ENCODE measurements at places on chromosomes 5 and 9.

DNA sequence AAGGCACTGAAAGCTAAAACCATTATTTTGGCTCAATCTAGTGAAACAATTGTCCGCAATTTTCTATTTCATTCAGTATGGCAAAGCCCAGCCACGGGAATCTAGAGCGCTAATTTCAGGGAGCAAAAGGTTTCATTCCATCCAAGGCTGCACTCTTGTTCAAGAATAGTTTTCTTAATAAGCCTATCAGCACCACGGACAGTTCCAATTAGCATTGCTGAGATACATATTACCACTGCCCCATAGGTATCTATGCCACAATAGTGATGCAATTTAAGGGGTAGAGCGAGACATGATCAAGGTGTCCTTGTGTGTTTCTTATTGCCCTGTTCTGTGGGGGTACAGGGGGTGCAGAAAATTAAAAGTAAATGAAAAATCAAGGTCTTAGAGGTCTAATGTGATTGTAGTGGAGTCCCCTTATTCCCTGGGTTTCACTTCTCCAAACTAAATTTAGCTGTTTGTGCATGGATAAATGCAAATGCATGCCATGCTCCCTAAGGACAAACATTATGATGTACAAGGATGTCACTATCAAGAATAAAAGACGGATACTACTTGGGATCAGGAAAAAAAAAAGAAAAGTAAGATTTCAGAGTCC lies 45.5 kb downstream of the SPOCK1 start:
- DNase-seq, result peak; percentile 15

- DNase-seq, result no peak
Observed at GRCh38 chr5:122715095-122715494, 59.8 kb upstream of the SNX2 start.

GRCh38 chr5:76805821-76806505 lies 12.9 kb upstream of the F2RL1 start:
- DNase-seq, result no peak

GRCh38 chr9:96459268-96460007 lies 9.5 kb downstream of the HABP4 start:
- no peak for DNase-seq

DNA sequence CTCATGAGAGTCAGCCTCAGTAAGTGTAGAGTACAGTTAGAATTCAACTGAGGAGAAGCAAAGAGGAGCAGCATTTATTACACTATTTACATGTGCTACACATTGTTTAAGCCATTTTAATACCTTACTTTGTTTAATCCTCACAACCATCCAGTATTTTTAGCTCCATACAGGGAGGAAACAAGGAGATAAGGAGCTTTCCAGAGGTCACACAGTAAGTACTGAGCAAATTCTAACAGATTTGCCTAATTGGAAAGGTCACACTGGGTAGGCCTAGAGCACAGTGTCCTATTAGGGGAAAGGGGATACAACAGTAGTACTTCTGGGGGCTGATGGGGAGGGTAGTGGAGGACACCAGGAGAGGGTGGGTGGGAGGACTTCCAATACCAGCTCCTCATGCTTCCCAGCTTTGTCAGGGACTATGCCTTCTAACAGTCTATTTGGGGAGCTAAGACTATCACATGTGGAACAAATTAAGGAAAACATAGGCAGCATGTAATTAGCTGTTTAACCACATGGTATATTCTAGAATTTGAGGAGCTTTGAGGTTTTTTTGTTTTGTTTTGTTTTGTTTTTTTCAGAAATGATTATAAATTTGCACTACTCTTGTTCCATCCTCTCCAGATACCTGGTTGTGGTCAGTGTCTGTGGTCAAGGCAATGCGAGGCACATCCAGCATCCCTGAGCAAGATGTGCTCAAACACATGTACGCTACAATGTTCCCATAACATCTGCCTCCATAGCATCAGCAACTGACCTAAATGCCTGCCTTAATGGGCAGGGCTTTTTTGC lies 96.0 kb upstream of the SLC12A2 start:
- peak; percentile 19 for DNase-seq

DNA sequence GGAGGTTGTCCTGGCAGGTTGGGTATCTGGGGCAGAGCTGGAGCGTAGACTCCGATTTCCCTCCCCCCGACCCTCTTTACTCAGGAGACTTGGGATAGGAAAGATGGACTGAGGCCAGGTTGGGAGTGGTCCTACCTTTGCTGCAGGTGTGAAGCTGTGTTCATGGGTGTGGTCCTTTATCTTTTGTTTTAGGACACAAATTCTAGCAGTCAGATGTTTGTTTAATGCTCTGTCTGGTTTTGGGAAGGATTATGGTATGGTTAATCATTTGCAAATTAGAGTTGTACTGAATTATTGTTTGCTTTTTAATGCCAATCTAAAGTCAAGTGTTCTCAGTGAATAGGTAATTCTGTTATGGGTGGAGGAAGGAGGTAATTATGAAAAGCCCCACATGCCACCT lies 14.1 kb upstream of the FAM120AOS start:
- DNase-seq, result no peak

DNA sequence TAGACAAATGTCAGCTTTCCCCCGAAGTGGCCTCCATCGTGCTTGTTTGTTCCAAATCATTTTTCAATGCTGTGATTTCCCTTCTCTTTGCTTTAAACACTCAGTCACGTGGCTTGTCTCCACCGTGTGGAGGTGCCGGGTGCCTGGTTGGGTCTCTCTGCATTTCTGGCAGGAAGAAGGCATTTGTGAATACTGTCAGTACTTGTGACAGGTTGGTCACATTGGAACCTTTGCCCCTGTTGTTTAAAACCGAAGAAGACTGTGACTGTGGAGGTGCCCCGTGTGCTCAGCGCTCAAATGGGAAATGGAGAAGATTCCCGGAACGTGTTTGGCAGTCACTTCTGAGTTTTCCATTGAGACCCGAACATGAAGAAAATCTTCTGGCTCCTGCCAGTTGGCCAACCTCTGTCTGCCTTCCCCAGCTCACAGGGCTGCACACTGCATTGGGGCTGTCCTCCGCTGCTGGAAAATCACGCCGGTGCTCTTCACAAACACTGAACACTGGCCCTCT lies 74.6 kb downstream of the LMNB1 start:
- DNase-seq, result no peak

- no peak for DNase-seq
Observed at GRCh38 chr5:80491296-80491695, 3.4 kb downstream of the FAM151B start.

DNA sequence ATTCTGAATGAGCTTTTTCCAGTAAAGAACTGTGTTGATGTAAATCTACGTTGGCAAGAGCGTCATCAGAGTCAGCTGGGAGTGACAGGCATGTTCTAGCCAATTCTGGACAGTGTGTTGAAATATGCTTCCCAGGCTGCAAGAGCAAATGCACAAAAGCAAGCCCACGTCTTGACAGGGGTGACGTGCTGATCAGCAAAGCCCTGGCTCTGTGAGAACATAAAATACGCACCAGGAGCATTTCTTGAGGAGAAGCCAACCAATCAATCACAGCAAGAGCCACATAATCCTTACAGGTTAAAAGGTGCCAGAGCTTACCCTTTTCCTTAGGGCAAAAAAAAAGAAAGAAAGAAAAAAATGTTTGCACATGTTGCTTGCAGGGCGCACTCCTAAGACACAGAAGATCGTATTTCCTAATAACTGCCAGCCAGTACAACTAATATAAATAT lies 148.1 kb downstream of the PDE4D start:
- DNase-seq, result peak; percentile 31

GRCh38 chr9:79976257-79977073 lies 404.7 kb downstream of the TLE4 start:
- no peak for DNase-seq

DNA sequence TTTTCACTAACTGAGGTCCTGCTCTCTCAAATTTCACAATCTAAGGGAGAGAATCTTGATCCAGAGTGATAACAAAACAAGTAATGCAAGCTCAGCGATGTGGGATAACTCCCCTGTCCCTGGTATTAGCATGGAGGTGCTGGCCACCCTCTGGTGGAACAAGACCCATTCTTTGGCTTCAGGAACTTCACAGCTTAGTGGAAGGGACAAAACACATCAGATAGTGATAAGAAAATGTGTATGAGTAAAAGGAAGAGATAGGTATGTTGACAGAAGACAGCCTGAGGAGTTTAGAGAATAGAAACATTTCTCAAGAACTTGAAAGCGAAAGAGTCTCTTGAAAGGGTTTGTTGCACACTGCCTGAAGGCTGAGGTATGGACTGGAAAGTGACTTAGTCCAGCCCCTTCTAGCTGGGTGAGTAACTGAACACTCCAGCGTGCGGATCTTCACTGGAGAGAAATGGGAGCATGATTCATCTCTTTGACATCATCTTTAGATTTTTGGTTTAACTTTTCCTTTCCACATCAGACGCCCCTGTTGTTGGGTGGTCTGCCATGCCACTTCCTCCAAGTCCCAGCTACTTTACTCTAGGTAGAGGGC lies 25.4 kb upstream of the ZSWIM6 start:
- DNase-seq, result peak; percentile 43

DNA sequence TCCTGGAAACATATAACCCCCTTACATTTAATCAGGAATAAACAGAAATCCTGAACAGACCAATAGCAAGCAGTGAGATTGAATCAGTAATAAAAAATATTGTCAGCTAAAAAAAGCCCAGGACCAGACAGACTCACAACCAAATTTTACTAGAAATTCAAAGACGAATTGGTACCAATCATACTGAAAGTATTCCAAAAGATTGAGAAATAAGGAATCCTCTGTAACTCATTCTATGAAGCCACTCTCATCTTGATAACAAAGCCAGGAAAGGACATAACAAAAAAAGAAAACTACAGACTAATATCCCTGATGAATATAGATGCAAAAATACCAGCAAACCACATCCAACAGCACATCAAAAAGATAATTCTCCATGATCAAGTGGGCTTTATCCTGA lies 714.0 kb downstream of the SEMA5A start:
- no peak for DNase-seq

DNA sequence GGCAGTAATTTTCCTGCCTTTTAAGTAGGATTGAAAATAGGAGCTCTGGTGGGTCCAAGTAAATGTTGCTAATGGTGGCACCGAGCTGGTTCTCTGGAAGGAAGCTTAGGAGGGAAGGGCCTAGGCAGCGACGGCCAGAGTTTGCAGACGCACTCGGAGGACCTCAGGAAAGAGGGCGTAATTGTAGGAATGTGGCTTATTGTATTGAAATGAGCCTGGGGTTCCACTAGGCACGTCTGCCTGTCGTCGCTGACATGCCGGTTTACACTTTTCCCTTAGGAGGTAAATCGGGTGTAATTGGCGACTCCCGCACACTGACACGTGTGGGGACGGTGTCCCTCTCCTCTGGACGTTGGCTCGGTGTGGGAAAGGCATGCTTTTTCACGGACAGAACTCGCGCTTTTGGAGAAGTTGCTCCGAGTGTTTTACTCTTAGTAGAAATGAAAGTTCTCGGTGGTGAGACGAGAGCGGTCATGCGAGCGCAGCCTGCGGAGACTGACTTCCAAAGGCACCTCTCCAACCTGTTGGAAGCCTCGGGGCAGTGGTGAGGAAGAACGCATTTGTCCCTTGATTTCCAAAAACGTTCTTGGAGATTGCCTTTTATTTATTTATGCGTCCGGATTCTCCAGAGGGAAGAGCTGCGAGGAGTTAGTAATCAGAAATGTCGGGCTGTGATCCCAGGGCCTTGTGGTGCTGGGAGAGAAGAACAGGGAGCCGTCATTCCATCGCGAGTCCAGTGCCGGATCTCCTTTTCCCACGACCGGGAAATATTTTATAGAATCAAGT lies 1.3 kb downstream of the NR4A3 start:
- DNase-seq, result no peak

DNA sequence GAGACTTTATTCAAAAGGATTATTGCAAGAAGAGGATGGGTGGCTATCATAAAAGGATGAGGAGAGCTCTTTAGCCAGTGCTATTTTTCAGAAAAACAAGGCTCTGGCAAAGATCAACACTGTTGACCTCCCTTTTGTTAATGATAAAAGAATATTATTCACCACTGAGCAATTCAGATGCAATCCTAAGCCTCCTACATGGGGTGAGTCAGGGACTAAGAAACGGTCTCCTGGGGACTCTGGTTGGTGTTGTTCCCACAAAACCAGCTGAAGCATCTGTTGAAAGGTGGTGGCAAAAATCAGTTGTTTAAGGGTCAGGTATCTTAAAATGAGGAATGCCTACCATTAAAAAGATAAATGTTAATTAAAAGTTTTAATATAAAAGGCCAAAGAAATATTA lies 7.7 kb upstream of the GCNT1 start:
- no peak for DNase-seq

GRCh38 chr5:172906436-172906835 lies 52.8 kb upstream of the RPL26L1 start:
- DNase-seq, result no peak

DNA sequence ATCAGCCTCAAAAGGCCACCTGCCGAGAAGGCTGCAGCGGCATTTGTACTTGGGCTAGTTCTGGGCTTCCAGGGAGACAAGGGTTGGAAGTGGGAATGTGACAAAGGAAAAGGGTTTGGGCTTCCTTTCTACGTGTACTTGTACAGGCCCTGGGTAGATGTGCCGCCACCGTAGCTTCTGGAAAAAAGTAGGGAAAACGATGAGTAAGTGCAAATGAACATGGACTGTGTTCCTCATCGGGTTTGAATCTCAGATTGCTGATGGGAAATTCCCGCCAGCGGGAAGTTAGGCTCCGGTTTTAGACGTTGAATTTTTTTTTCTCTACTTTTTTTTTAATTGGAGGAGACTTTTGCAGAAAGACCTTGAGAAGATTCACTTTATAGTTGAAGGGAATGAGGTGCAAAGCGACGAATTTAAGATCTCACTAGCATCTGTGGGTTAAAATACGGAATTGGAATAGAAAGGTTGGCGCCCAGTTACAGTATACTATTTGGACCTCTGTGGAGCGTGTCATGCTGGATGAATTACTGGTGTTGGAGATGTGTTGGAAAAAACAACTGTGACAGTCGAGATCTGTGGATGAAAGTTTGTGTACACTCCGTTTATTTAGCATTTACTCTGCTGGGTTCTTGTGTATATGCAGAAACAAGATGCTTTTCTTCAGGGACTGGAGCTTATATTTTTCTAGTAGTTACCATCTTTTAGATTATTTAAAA lies 1.2 kb downstream of the G3BP1 start:
- no peak for DNase-seq

DNA sequence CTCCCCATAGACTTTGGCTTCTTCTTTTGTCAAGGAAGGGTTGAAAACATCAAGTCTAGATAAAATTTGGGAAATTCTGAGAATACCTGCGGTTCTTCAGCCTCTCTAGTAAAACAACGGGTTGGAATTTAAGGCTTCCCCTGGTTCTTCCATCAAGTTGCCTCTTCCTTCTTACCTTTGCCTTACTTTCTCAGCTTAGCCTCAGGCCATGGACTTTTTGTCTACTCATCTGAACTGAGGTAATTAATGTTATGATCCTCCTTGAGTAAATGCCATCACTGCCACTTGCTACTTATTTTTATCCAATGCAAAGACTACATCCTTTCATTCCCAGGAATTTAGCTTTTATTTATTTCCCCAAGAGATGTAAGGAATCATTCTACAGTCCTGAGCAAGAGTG lies 184.4 kb downstream of the MPDZ start:
- DNase-seq, result no peak

All from AG09319 (cell line).